Stimulated activated CD8-positive, alpha-beta memory T cell treated with anti-CD3 and anti-CD28 coated beads, Interleukin-4, amount 100 ng/mL, for 4 hours (primary cell): ENCODE measurements at places on chromosomes 2 and 18.

GRCh38 chr18:46894124-46894523 is 23.2 kb downstream of the PIAS2 start:
- DNase-seq, result no peak

GRCh38 chr2:176702131-176702530 is 432.9 kb downstream of the MTX2 start:
- no peak for DNase-seq

GRCh38 chr2:191666226-191666625 is 11.7 kb upstream of the NABP1 start:
- DNase-seq, result no peak

DNA sequence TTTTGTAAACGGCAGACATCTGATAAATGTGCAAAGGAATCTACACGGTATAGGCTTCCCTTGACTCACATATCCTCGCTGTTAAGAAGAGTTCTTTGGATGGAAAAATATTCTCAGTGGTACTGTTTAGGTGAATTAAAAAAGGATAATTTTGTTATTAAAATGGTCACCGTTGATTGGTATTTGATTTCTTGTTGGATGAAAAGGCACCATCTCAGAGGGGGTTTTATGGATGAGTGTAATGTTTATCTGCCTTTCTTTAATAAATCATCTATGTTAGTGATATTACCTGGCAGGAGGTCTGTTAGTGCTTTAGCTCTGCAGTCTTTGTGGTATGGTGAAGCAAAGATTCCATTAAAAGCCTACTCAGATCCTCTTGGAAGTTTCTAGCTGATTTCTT is 92.3 kb downstream of the MGAT5 start:
- no peak for DNase-seq

GRCh38 chr2:205751569-205752031 is 69.3 kb downstream of the NRP2 start:
- DNase-seq, result no peak

DNA sequence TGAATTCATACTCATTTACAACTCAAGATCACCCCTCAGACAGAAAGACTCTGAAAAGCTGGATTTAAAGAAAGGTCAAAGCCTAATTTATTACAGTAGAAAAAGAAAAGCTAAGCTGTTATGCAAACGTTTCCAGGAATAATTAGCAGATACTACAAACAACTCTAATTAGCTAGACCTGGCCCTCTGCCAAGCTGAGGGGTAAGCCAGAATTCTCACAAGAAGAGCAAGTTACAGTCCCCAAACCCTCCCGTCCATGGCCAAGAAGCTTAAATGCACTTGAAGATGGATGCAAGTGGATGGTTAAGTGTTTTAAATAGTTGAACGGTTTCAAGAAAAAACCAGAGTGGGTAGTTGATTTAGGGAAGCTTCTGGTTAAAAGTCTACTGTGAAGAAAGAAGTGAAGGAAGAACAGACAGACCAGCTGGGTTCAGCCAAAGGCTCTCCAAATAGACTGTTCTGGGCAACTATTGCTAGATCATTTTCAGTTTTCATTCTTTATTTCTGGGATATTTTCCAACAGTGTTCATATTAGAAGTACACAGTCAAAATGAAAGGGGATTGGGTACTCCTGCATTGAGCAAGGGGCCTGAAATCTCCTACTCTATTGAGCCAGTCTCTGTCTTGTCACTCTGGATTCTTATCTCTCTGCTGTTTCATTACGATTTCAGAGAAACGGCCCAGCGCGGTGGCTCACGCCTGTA is 4.8 kb downstream of the LMAN2L start:
- DNase-seq, result no peak

DNA sequence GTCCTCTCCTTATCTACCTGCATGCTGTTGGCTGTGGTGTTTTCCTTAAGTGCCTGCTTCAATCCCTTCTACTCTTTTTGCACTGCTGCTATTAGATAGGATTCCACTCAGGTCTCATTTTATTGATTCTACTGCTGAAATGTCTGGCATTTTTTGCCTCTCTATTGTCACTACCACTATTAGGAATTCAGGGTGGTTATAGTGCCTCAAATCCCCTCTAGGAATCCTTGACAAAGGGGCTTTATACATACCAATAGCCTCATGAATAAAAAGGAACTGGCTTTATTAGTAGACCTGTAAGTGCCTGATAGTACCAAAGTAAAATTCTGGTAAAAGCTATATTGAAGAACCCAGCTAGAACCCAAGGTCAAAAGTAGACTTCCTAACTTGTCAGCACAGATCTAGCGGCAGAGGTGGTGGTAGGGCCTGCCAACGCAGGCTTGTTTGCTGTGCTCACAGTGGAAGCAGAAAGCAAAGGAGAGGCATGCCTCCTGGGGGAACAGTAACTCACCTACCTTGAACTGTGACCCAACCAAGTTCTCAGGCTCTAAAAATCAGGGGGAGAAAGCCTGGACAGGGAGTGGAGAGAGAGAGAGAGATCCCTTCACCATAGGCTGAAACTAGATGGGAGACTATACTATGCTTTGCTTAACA is 200.8 kb downstream of the RAB3GAP1 start:
- no peak for DNase-seq

DNA sequence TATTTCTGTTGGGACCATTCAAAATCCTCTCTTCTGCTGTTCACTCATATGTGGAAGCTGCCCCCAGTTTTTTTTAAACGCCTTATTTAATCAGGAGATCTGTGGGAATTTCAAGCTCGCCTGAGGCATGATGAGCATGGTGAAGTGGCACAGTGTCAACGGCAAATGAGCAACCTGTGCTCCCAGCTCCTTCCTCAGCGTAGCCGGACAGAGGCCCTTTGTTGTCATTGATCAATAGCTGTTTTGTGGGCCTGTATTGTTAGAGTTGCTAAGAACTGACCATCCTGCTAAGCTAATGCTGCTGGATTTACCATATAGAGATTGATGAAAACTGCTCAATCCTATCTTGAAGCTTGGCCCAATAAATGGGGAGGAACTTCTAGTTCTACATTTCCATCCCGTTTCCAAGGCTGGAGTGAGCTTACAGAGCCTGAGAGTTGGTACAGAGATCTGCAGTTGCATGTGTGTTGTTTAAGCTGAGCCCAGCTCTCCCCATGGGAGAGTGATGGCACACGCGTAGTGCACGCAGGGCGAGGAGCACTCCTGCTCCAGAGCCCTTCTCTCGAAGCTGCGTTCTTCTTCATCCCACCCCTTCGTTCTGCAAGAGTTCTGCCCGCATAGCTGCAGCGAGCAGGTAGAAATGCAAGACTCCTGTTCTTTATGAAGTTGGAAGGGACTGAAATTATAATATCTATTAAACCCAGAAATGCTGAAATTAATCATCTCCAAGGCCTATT is 108.8 kb downstream of the RTN4 start:
- DNase-seq, result no peak

- DNase-seq, result no peak
These were observed 42.0 kb downstream of the MAPRE2 start for GRCh38 chr18:35083174-35083712.

DNA sequence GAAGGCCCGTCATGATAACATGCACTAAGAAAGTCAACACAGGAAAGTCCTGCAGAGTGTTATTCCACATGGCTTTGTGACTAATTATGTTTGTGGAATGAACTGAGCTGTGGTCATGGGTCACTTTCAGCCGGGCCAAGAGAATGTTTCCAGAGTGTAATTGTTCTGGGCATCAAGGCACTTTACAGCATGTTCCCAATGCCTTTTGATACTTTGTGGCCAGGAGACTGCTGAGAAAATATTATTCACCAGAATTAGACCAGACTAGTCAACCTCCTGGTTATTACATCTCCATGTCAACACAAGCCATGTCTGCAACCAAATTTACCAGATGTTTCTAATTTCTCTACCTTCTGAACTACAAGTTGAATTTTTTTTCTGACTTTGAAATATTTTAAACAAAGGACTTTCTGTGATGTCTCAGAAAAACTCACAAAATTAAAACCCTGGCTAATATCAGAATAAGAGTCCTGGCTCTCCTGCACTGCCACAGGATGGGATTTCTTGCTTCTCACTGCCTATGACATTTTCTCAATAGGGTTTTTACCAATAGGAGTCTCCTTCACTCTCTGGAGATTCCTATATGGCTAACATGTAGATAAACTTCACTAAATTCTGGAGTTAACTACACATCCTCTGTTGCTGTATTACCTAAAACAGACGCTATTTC is 90.6 kb upstream of the WDR75 start:
- DNase-seq, result no peak

DNA sequence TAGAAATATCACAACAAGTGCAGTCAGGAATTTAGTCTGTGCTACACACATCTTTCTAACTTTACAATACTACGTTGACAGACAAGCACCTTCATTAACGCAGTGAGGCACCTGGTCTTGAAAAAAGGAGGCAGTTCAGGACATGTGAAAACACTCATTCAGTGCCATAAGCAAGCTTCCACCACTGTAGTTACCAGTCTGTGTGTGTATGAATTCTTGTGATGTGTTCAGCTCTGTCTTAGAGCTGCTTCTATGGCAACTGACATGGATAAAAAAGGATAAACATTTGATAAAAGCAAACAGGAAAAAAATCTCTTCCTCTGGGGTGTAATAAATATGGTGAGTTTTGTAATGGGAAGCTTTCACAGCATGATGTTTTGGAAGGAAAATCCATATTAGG is 623.8 kb upstream of the NXPH2 start:
- no peak for DNase-seq
